ENCODE measurements at places on chromosomes 6 and 20. TPM values are rescaled to one million over a fixed set of nuclear protein-coding genes. Genes with fewer than 3 reads are reported as not detected.

Gene CSNK2A1
- polyA plus RNA-seq: 92.3 TPM

Gene GTF3C6
- 65.9 TPM for polyA plus RNA-seq

- DNase-seq: no peak
Observed at GRCh38 chr6:143516690-143517446, 5.3 kb upstream of the FUCA2 start.

GRCh38 chr6:29376003-29376402 lies 912 bp upstream of the OR12D3 start:
- DNase-seq: peak; percentile 3

- peak; percentile 4 for DNase-seq
Observed at GRCh38 chr6:49978332-49979226, 9.2 kb upstream of the DEFB113 start.

DNA sequence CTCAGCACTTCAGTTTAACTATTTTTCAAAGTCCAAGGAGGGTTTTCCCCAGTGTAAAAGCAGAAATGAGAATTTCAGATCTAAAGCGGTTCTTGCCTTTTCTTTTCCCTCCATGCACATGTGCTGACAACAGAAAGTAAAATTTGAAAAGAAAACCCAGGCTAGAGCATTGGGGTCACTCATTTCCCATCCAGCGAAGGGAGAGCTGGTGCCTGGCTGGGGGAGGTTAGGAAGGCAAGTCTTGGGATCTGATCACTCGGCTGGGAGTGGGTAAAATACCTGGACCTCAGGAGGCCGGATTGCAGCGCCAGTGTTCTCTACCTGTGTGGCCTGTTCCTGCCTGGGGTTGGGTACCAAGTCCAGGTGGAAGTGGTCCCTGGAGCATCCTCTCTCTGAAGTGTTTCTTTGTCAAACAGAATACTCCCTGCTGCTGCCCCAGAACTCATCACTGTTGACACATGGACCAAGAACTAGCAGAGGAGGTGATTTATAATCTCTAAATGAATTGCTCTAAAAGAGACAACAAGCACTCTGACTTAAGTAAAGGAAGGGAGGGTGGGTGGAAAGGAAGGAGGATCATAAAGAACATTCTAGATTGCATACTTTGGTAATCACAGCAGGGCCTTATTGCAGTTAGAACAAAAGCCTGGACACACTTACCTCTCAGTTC lies 136.0 kb downstream of the MTHFD1L start:
- no peak for DNase-seq

DNA sequence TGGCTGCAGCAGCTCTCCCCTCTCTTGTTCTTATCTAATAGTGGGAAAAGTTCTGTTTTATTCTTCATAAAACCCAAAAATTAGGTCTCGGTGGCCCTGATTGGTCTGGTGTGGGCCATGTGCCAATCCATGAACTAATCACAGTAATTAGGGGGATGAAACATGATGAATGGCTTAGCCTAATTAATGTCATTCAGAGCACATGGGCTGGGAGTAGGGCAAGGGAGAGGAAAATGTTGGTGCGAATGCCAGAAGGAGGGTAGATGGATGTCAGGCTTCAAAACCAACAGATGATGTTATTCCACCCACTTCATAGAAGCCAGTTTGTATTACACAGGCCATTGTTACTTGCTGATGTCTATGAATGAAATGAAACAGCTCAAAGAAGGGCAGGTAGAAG lies 46.5 kb downstream of the PLEKHG1 start:
- DNase-seq: no peak

DNA sequence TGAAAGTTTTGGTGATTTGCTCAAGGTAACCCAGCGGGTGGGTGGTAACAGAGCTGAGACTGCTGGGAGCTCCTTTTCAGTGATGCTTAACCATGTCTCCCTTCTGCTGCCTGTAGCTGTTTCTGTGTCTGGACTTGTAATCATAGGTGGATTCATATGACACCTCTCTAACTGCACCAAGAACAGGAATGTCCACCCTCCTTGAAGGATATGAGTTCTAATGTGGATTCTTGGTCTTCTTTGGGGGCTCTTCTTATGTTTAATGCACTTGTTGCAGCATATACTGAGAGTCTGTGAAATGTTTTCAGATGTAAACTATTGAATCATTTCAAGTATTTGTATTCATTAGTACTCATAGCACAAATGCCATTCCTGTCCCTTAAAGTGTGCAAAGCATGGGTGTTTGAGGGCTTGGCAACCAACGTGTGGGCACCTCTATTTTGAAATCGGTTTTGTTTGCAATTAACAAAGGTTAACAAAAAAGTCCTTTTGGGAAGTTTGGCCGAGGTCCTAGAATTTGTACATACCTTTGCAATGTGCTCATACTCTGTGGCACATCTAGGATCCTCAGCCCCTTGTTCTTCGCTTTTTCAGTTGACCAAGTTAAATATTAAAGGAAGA lies 138.0 kb downstream of the SOX4 start:
- DNase-seq: no peak

DNA sequence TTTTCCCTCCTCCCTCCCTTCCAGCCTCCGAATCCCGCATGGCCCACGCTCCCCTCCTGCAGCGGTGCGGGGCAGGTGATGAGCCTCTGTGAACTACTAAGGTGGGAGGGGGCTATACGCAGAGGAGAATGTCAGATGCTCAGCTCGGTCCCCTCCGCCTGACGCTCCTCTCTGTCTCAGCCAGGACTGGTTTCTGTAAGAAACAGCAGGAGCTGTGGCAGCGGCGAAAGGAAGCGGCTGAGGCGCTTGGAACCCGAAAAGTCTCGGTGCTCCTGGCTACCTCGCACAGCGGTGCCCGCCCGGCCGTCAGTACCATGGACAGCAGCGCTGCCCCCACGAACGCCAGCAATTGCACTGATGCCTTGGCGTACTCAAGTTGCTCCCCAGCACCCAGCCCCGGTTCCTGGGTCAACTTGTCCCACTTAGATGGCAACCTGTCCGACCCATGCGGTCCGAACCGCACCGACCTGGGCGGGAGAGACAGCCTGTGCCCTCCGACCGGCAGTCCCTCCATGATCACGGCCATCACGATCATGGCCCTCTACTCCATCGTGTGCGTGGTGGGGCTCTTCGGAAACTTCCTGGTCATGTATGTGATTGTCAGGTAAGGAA lies at the start of gene OPRM1:
OPRM1 (plus strand) TSS at position 10 of the 612 bp plus-strand sequence; CDS start at position 315, 305 bp downstream.
- peak; percentile 51 for DNase-seq

DNA sequence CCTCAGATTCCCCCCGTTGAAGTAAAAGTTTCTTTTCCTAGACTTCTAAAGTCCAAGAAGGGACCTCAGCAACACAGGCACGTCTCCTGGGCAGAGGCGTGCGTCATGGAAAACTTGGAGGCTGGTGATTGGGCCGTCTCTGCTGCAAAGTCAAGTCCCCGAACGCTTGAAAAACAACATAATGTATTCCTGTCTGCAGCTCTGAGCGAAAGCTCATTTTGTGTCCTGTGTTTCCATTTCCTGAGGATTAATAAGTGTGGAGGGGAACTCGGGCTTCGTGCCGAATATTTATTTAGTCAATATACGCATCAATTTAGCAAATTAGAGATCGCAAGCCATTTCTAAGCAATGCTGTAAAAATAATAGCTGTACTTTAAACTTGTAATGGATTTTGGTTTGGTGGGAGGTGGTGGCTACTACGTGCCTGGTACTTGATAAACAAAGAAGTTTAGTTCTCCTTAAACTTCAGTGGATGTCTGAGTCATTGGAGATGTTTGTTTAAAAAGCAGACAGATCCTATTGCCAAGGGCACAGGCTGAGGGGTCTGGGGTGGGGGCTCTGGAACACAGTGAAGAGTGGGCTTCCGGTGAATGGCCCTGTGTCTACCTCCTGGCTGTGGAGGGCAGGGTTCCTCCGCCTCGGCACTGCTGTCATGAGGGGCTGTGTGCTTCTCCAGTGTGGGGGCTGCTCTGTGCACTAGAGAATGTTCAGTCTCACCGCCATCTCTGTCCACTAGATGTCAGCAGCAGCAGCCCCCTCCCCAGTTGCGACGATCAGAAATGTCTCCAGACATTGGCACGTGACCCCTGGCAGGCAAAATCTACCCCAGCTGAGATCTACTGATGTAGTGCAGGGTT lies 21.8 kb downstream of the PCK1 start:
- peak; percentile 92 for DNase-seq

- DNase-seq: peak; percentile 51
Observed at GRCh38 chr20:5041433-5041832, 40.1 kb upstream of the SLC23A2 start.

GRCh38 chr20:15708984-15709598 lies 864.2 kb downstream of the KIF16B start:
- DNase-seq: no peak

- DNase-seq: no peak
Observed at GRCh38 chr20:37243076-37243936, 18.3 kb downstream of the GHRH start.

GRCh38 chr20:22353586-22353985 lies 230.8 kb downstream of the FOXA2 start:
- no peak for DNase-seq

DNA sequence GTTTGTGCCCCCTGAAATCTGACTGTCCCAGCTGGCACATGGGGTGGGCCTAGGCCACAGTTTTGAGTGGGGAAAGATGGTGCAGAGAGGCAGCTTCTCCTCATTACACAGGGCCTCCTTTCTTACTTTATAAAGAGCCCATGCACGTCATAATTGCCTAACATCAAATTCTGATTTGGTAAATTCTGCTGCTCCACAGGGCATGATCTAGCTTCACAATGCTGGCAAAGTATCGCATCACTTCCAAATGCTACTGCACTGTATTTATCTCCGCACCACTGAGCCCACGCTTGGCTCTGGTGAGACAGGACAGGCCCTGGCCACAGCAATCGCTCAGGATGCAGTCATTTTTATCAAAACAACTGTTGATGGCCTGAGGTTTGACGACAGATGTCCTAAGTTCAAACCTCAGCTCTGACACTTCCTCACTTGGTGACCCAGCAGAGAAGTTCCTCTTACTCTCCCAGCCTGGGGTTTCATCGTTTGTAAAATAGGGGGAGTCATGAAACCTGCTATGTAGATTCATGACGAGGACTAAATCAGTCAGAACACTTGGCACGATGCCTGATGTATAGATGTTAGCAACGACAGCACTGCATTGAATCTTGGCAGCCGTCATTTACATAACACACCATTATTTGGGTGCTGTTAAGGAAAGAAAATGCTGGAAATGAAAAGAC lies 187.9 kb downstream of the TTLL2 start:
- no peak for DNase-seq

GRCh38 chr6:116012951-116013350 lies 47.7 kb downstream of the FRK start:
- DNase-seq: no peak

DNA sequence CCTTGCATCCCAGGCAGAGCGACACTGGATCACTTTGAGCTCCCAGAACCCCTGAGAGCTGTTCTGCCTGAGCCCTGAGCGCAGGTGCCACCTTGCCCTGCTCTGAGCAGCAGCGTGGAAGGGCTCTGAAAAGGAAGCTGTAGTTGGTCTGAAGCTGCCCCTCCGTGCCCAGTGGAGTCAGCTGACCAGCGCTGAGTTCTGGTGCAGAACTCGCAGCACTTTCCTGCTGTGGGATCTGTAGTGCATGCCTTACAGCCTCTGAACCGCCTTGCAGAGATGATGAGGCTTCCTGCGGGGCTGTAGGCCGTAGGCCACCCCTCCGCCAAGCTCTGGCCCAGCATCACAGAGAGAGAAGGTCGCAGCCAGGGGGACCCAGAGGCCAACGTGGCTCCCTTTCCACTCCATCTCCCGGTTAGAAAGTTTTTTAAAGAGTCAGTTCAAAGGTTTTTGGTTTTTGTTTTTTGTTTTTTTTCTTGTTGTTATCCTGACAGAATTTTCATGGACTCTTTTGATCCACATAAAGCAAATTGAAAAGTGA lies 158.3 kb upstream of the CST7 start:
- no peak for DNase-seq

All from muscle of leg (tissue), 16 donors.